ENCODE measurements at places on chromosomes 2 and 18.
A peak's percentile ranks its signal among the peaks of the same experiment; 100 is the strongest.

GRCh38 chr2:143686585-143687164 lies 557.5 kb downstream of the ARHGAP15 start:
- no peak for DNase-seq

GRCh38 chr18:46711444-46711863 lies 45.4 kb downstream of the ST8SIA5 start:
- DNase-seq, result no peak

DNA sequence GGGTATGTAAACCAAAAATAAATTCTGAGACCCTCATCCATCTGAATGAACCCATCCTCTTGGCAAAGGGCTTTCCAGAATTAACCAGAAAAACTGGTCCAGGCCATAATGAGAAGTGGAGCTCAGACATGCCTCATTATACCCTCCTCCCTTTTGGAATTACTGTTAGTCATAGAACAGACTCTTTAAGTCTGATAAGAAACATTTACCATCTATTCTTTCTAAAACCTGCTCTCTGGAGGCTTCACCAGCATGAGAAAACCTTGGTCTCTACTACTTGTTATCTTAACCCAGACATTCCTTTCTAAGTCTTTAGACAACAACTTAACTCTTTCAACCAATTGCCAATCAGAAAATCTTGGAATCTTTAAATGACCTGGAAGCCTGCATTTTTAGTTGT lies 82.8 kb downstream of the QPCT start:
- no peak for DNase-seq

DNA sequence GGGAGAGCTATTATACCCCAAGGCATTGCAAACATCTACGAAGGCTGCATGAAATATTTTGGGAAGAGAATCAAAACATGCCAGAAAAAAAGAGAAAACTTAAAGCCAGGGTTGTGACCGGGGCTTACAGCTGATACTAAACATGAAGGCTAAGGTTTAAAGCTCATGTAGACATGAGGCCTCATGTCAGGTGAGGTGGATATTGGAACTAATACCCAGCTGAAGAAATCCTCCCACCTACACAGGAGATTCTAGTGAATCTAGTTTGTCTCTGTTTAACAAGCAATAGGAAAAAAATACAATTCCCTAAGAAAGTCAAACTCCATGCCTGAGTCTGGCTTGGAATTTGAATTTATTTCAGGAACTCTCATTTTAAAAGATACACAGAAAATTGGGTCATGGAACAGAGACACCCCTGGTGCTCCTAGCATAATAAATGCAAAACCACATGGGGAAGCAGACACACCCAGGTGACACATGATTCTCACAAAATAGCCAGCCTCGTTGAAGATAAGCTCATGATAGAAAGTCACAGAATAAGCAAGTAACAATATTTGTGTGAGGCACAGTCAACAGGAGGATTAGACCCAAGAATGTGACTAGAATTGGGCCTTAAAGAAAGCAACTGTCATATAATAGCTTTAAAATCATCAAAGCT lies 42.2 kb downstream of the UPP2 start:
- no peak for DNase-seq

DNA sequence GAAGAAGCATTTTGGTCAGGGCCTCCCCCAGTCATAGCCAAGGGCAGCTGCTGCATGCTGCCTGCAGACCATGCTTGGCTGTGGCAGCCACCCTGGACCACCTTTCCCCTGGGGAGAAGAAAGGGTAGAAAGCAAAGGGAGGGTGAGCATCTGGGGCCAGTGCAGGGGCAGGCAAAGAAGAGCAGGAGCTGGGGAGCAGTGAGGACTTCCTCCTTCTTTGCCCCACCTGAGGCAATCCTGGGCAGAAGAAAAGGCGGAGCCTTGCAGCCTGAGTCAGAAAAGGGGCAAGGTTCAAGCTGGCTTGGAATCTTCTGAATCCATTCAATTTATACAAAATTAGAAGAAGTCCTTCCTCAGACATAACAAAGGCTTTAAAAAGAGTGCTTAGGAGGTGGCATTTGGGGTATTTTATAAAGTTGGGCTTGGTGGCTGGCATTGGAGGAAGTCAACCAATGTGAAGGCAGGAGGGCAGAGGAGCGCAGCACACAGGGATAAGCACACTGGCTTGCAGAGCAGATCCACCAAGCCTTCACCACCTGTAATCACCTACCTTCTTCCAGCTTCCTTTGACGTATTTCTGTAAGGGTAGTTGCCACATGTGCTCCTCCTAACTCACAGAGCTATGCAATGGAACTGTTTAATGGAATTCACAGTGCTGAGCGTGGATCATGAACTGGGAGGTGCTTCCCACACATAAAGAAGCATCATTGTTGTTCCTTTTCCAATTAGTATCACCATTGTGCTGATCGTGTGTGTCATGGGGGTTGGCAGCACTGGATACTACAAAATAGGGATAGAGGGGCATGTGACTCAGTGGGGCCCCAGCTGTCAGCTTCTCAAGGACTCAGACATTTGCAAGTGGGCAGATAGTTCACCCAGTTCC lies 154.4 kb upstream of the EPAS1 start:
- DNase-seq, result no peak

DNA sequence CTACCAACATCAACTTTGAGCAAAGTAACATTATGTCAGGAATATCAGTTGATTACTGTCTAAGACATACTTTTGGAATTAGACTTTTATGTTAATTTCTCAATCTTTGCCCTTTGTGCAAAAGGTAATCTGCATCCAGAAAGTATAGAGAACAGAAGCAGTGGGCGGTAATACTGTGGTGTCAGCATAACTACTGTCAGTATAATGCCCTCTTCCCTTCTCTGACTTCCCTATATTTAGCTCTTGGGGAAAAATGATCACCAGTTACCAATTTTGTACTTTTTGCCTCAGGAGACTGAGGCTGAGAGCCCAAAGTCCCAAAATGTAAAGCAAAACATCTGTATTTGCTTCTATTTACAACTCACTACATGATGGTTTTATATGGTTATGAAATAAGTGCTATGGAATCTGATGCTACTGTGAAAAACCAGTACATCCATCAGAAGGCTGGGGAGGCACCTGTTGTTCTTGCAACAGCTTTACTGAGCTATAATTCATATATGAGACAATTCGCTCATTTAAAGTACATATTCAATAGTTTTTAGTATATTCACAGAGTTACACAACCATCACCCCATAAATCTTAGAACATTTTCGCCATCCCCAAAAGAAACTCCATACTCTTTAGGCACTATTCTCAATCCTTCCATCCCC lies 51.3 kb upstream of the CD302 start:
- DNase-seq, result no peak

DNA sequence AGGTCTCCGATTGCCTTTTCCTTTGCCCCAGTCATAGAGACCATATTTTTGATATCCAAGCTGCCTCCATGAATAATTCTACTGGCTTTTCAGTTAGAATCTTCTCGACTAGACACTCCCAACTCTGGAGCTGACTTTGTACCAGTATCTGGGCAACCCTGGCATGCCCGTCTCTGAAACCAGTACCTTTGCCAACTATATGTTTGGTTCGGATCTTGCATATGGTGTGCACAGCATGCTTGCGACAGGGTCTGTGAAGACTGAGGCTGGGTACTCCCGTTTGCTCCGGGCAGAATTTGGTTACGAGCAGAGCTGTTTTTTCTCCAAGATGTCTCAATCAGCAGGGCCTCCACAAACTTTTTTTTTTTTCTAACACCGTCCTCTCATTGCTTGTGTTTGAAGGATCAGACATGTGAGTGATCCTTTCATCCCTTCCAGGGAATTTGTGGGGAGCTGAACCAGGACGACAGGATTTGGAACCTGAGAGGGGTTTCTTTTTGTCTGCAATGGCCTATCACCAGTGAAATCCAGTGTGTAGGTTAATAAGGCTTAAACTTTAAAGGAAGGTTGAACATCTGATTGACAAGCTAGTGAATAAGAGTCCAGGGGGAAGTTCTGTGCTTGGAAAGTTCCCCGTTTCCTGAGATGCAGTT lies 322.3 kb downstream of the MYCN start:
- DNase-seq, result peak; percentile 24

- DNase-seq, result no peak
Measured at GRCh38 chr2:65050931-65051330, 5.3 kb upstream of the CEP68 start.

DNA sequence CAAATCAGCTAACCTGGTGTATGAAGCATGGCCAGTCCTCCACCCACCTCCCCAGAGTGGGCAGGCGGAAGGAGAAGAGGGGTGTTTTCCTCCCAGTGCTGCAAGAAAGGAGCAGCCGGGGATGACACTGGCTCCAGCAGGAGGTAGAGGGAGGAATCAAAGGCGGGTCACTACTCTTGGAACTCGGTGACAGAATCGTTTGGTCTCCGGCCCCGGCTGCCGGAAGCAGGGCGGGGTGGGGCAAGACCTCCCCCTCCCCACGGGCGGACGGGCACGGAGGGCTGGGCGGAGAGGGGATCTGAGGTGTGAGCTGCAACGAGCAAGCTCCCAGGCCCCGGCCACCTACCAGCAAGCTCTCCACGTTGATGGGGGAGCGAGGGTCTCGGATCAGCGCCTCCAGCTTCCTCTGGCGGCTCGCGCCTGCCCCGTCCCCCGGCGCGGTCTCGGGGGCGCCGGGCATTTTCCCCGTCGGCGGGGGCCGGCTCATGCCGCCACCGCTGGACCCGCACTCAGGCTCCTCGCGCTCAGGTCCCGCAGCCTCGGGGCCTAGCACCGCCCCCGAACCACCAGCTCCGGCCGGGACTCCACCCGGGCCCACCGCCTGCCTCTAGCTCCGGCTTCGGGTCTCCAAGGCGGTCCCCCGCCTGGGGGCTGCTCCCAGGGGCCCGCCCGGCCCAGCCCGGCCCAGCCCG lies 640 bp downstream of the ROCK2 start:
- DNase-seq, result peak; percentile 84

- peak; percentile 90 for DNase-seq
Measured at GRCh38 chr18:45837283-45838070, 12.0 kb downstream of the SIGLEC15 start.

- no peak for DNase-seq
Measured at GRCh38 chr2:221334481-221335218, 237.5 kb downstream of the EPHA4 start.

DNA sequence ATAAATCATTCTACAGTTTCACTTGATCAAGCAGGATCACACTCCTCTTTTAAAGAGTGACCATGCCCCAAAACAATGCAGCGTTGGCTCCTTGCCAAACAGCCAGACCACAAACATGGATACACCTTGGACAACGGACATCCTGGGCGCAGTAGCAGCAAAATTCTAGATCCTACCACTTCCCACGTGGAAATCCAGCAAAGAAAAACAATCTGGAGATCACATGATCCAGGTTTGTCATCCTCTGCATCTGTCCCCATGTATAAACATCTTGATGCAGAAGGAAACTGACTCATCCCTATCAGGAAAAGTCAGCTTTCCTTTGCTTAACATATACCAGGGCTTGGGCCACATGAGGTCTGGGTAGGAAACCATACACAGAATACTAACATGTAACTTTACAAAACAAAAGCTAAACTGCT lies 53.1 kb downstream of the ZNF521 start:
- DNase-seq, result no peak

GRCh38 chr2:230090967-230091366 lies 22.2 kb upstream of the SLC16A14 start:
- DNase-seq, result no peak

DNA sequence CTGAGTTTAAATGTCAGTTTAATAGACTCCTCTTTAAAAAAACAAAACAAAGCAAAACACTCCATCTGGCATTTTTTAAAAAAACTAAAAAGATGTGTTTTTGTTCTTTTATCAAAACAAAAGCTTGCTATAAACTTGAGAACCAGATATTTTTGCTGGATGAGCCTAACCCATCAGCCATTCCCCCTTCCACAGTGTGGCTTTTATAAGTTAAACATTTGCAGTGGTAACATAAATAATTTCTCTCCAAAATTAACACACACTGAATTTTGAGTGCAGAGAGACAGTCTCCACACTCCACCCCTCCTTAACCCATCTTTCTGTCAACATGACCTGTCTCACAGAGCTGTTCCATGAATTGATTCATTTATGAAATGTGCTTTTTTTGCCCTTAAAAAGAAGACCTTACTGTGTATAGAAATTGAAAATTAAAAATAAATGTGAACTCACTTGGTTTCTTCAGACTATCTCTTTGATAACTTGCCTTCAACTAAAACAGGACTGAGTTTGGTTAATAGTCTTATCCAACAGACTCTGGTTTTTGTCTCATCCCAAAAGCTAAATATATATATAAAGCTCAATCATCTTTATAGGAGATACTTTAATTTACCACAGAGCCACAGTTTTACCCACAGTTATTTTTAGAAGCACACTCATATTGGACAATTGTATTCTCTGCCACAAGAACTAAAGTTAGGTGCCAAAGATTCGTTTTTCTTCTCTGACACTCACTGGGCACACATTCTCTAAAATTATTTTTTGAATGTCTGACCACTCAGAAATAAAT lies 64.8 kb upstream of the STK39 start:
- no peak for DNase-seq

GRCh38 chr2:191401287-191401686 lies 156.1 kb downstream of the MYO1B start:
- DNase-seq, result no peak

DNA sequence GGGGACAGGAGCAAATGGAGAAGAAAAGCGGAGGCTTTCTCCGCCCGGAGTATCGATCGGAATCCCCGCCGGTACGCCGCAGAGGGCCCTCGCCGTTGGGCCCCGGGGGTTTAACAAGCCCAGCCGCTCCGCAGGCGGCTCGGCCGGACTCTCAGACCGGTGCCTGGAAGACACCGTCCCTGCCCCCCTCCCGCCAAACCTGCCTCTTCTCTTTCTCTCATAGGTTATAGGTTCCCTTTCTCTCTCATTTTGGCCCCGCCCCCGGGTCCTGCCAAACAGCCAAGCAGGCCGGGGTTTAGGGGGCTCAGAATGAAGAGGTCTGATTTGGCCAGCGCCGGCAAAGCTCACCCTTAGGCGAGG lies 4.4 kb downstream of the ONECUT2 start:
- peak; percentile 85 for DNase-seq

GRCh38 chr2:104704496-104705245 lies 149.2 kb upstream of the POU3F3 start:
- no peak for DNase-seq

GRCh38 chr2:217621391-217621801 lies 381.4 kb downstream of the TNS1 start:
- no peak for DNase-seq

DNA sequence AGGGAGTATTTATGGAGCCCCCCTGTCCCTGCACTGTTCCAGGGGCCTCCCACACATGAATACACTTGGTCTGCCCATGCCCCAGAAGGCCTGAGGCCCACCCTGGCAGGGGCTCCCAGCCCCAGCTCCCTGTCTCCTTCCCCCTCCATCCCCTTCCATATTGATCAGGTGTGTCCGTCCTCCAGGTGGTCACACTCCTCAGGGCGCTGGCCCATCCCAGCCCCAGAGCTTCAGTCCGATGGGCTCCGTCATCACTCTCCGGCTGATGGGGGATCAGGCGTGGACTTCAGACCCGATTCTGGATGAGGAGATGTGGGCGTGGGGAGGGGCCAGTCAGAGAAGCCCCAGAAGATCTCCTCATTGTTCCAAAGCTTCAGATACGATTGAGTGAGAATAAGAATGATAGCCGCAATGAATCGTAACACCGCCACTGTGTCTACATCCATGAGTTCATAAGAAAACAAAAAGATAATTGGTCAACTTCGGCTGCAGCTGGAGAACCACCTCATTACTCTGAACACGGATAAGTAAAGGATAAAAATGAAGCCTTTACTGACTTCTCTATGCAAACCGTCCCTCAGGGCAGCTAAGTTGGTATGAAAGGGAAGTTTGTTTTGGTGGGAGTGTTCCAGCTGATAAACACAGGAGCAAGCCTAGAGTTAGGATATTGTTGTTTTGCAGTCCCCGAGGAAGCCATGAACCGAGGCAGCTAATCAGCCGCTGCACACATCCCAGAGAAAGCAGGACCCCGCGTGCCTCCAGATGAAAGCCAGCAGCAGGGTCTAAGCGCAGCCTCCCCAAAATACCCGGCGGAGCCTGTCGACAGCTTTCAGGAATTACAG lies 279.5 kb downstream of the NDUFA10 start:
- no peak for DNase-seq

All from endodermal cell (in vitro differentiated cells).